ENCODE measurements at places on chromosomes 16 and 17. TPM values are rescaled to one million over a fixed set of nuclear protein-coding genes. Genes with fewer than 3 reads are reported as not detected.

SLC13A2 gene
- not detected for polyA plus RNA-seq

GRCh38 chr17:19000531-19001325 is 3.8 kb downstream of the FAM83G start:
- no peak for DNase-seq

GRCh38 chr17:66578781-66579489 is 256.0 kb upstream of the CACNG5 start:
- no peak for DNase-seq

DNA sequence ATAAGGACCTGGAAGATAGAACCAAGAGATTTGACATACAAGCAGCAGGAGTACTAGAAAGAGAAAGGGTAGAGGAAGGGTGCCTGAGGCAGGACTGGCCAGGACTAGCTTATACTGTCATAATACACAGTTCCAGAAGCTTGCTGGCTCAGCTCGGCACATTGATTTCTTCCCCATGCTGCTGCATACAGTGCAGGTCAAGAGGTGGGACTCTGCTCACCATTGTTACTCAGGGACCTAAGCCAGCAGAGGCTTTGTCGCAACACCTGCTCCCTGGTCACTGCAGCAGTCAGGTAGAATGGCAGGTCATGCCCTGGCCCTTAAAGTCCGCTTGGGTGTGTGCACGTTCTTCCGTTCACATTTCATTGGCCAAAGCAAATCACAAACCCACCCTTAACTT is 32.8 kb downstream of the LDHD start:
- no peak for DNase-seq

GRCh38 chr17:75181110-75181509 is 1.6 kb downstream of the SUMO2 start:
- no peak for DNase-seq

GP2 gene
- polyA plus RNA-seq, result not detected

DNA sequence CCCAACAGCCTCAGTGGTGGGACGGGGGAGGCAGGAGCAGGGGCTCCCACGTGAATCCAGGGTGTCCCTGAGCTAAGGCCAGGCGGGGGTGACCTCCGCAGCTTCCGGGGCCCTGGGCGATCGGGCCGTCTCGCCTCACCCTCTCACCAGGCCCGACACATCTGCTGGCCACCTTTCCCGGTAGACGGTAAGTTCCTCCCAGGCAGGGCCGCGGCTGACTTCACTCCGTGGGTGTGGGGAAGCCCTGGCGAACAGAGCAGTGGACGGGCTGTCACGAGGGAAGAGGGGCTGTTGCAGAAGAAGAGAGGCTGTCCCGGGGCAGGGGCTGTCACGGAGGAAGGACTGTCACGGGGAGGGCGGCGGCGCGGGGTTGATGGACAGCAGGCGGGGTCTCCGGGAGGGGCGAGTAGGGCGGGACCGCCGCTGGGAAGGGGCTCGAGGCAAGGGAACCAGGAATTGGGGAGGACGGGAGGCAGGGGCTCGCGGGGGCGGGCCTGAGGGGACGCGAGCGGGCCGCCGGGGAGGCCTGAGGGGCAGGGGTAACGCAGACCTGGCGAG is 498 bp downstream of the PKMYT1 start:
- no peak for DNase-seq

DNA sequence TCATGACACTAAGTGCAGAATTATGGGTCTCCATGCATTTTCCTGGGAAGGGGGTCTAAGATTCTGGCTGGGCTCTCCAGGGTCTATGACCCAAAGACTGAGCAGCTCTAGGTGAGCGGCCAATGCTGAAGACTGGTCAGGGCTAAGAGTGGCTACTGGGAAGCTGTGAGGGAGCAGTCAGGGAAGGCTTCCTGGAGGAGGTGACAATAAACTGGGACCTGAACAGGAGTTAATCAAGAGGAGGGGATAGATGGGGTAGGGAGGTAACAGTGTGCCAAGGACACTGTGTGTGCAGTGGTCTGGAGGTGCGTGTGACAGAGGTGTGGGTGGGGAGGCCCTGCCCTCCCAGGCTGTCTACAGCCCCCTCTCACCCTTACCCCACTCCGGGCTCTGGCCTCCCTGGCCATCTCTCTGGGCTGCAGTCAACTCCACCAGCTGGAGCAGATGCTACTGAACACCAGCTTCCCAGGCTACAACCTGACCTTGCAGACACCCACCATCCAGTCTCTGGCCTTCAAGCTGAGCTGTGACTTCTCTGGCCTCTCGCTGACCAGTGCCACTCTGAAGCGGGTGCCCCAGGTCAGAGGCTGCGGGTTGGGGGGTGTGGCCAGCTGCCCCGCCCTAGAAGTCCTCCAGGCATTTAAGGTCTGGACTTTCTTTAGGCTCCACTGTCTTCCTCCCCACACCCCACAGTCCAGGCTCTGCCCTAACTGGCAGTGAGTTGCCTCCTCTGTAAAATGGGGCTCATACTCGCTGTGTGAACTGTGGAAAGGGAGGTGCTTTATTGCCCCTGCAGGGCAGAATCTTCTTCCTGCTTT is 20.4 kb downstream of the ADGRG5 start:
- no peak for DNase-seq

KRTAP1-1 gene
- polyA plus RNA-seq, result not detected

- DNase-seq, result no peak
Observed at GRCh38 chr16:81945665-81946064, 65.6 kb downstream of the SDR42E1 start.

TAT gene
- not detected for polyA plus RNA-seq

TM4SF5 gene
- polyA plus RNA-seq, result not detected

CNTNAP4 gene
- 9.6 TPM for polyA plus RNA-seq

- DNase-seq, result no peak
Observed at GRCh38 chr17:16406742-16407674, 8.4 kb upstream of the TRPV2 start.
